ENCODE measurements at places on chromosomes 6 and 20.

GRCh38 chr6:142945446-142946180 lies 637 bp upstream of the HIVEP2 start:
- DNase-seq = peak; percentile 84

DNA sequence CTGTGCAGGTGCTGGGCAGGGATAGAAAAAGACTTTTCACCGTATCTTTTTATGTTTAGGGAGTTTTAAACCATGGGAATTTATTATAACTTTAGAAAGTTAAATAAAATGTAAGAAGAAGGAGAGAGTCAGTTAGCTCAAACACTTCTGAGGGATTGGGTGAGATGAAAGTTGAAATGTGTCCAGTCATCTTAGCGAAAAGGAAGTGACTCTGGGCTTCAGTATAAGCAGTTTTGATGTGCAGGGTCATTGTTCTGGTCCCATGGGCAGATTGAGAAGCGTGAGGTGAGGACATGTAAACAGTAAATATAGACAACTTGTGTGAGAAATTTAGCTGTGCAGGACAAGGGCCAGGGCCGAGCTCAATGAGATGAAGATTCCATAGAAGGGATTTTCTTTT lies 66.9 kb downstream of the TOX2 start:
- DNase-seq = no peak

DNA sequence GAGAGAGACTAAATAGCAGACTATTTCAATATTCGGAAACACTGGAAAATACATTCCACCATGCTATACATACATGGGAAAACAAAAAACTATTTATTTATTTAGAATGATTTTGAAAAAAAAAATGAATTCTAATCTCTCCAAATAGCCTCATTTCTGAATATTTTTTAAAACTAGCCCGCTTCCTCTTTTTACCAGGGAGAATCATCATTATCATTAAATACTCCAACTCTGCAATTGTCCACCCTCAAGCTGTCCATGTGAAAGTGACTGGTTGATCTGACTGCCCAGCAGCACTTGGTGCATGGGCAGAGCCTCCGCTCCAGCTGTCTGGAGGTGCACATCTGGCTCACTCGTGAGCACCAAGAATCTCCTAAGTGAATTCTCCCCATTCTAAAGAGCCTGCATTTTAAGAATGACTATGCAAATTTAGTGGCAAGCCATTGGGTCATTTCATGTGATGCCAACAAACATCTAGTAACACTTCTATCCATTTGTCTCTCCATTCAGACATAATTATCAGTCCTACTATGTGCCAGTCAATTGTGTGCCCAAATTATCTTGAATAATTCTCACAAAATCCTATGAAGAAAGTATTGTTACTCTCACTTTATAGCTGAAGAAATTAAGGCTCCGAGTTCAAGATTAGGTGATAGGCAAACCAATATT lies 64.8 kb downstream of the INSM1 start:
- DNase-seq = no peak

- DNase-seq = no peak
These were observed 1.0 kb upstream of the AGPAT4 start for GRCh38 chr6:161274898-161275297.

DNA sequence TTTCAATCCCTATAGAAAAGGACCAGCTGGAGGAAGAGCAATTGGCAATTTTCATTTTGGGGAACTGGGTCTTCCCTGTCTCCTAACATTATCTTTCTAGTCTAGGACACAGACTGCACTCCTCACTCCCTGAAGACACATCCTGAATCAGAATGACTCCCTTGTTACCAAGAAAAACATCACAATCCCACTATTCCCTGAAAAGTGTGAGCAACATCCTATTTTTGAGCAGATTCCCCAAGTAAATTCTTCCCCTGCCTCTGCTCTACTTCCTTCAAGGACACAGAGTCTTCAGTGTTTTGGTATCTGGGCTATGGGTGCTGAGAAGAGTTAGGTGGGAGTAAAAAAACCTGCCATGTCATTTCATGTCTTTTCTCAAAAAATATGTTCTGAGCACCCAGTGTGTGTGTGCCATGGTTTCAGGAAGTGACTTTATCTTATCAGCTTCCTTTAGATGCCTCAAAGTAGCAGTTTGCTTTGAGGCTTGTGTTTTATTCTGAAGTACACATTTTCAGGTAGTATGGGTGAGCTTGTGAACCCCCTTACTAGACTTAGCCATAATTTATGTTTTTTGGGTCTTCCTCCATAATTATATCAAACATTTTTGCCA lies 12.4 kb downstream of the LAMA4 start:
- DNase-seq = no peak

Measured in GM06990 (cell line).